ENCODE measurements at places on chromosomes 4 and X.

DNA sequence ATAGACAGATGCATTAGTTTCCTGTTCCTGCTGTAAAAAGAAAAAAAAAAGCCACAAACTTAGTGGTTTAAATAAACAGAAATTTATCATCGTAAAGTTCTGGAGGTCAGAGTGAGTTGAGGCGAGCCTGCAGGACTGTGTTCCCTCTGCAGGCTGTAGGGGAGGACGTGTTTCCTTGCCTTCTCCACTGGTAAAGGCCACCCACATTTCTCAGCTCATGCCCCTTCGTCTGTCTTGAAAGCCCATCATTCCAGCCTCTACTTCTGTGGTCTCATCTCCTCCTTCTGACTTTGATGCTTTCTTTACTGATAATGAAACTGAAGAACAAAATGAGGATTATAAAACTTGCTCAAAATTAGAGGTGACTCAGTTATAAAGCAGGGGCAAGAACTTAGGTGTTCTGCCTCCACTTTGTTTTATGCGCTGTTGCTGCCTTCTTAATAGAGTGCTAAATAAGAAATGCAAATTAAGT lies 143.0 kb downstream of the STIM2 start:
- DNase-seq = no peak

DNA sequence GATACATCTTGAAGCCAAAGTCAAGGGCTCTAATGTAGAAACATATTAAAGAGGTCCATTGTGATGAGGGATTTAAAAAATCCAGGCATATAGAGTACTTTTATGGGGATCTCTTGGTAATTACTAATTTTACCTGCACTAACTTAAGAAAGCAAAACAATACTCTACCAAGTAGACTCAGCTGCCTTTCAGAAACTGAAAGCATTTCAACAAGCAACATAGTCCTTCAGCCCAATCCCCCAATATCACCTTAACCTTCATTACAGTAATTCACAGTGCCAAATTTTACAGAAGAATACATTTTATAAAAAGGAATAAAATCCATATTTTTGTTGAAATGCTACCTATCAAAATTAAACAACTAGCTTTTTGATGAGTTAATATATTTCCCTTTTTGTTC lies 422.9 kb downstream of the DTHD1 start:
- DNase-seq = no peak

GRCh38 chrX:68827848-68828624 lies 785 bp upstream of the EFNB1 start:
- peak; percentile 23 for DNase-seq

DNA sequence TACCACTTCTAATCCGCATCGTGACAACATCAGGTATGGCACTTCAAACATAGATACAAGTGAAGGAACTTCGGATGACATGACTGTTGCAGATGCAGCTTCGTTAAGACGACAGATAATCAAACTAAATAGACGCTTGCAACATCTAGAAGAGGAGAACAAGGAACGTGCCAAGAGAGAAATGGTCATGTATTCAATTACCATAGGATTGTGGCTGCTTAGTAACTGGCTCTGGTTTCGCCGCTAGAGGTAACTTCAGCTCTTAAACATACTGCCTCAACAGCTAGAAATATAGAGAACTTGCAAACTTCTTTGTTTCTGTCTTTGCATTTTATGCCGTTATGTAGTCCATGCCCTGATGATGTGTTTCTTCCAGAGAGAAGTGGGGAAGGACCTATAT lies 530.8 kb upstream of the DIPK2B start:
- no peak for DNase-seq

- no peak for DNase-seq
Observed at GRCh38 chr4:53598901-53599300, 7.6 kb upstream of the LNX1 start.

DNA sequence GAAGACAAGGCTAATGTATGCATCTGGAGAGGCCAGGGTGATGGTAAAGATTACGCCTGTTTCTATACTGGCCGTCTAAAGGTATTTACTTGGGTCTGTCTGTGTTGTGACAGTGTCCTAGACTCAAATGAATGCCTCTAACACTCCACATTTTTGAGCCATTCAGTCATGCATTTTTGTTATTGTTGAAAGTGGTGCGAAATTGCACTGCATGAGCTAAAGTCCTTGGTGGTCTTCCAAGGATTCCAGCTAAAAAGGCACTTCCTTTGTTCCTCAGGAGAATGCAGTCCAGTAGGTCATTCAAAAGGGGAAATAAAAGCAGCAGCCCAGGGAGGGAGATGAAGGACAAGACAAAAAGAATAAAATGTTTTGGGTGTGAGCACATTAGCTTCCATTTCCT lies 3.0 kb downstream of the GPC4 start:
- DNase-seq = no peak

- DNase-seq = no peak
Observed at GRCh38 chrX:153320555-153321184, 897 bp downstream of the PNMA6F start.

GRCh38 chrX:7109838-7110793 lies 37.4 kb upstream of the STS start:
- no peak for DNase-seq

DNA sequence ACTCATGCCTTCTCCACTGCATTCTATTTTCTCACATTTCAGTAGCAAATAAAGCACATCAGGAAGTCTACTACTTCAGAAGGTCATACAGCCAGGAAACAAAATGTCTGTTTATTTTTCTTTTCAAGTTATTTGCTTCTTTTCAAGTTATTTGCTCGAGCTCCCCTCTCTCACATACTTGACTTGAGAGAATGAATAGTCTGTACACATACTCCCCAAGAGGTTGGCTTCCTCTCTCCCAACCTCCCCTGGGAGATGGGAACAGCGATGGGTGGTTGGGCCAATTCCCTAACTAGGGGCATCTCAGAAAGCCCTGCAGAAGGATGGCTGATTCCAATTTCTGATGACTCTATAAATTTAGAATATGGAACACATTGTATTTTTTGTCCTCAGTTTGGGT lies 64.7 kb upstream of the PTPN13 start:
- no peak for DNase-seq

DNA sequence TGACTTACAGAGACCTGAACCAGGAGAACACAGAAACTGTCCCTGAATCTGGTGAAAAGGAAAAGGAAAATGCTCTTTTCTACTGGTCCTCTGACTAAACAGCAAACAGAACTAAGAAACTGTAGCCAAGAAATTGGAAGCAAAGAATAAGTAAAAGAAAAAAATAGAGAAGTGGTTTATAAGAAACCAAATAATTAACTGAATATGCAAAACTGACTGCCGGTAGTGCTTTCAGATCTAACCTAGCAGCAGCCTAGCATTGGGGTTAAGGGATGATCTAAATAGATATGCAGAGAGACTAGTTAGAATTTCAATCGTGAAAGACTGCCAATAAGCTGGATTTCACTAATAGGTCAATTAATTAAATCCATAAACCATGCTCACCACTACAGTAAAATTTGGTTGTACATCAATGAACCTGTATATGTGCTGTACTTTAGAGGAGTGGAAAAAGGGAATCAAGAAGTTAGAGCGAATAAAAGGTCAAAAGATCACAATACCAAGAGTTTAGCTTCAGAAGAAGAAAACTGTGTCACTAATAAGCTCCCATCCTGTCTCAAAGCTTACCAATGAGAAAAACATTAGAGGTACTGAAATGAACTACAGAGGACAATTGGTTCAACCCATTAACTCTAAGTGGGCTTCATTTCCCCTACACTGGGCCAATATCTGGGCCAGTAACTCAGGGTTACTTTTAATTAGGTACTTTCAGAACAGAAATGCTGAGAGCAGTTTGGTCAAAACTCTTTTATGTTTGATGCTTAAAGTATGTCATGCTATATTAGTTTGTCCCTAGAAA lies 53.6 kb downstream of the KLHL13 start:
- no peak for DNase-seq

DNA sequence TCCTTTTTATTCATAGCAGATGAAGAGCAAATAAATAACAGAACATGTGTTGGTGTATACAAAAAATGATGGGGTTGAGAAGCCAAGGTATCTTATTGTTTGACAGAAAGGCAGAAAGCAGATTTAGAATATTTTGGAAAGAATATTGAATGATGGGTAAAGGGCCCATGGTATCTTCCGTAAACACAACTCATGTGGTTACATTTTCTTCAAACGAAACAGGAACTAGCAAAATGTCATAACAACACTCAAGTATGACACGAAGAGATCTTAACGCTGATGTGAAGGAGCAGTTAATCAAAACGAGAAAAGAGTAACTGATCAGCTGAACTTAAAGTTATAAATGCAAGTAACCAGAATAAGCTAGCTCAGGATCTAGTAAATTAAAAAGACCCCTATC lies 195.7 kb upstream of the GK2 start:
- no peak for DNase-seq

GRCh38 chr4:57303012-57303751 lies 193.0 kb upstream of the IGFBP7 start:
- no peak for DNase-seq

- DNase-seq = no peak
Observed at GRCh38 chrX:41002026-41002425, 83.2 kb upstream of the USP9X start.

- DNase-seq = no peak
Observed at GRCh38 chrX:137178392-137178791, 144.6 kb upstream of the GPR101 start.

GRCh38 chr4:165692082-165692481 lies 181.0 kb upstream of the TLL1 start:
- no peak for DNase-seq

GRCh38 chr4:65943076-65943475 lies 272.8 kb upstream of the EPHA5 start:
- DNase-seq = no peak

DNA sequence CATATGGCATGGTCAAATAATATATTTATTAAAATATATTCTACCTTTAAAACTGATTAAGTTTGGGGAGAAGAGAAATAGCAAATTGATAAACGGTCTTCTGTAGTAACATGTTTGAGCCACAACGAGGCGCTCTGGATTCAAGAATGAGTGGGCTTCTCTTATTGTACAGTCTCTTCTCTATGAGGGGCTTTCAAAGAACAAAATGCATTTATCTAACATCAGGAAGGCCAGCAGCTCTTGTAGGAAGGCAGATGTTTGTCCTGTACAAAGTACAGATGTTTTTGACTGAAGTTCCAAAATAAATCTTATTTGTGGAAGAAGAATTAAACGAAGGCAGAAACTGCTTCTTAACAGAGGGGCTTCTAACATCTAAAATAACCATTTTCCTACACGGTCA lies 153.6 kb downstream of the RASL11B start:
- no peak for DNase-seq

Measured in NCI-H774 (cell line).